ENCODE measurements at places on chromosomes 3 and 15. TPM values are rescaled to one million over a fixed set of nuclear protein-coding genes. Genes with fewer than 3 reads are reported as not detected.

GRCh38 chr3:46685446-46685845 is 8.0 kb downstream of the ALS2CL start:
- no peak for DNase-seq
- no peaks in the 10 kb centered on the region for H3K4me1 ChIP-seq
- no peak overlapping the region for H3K4me3 ChIP-seq
- H3K36me3 ChIP-seq: no peaks in the 10 kb centered on the region

DNA sequence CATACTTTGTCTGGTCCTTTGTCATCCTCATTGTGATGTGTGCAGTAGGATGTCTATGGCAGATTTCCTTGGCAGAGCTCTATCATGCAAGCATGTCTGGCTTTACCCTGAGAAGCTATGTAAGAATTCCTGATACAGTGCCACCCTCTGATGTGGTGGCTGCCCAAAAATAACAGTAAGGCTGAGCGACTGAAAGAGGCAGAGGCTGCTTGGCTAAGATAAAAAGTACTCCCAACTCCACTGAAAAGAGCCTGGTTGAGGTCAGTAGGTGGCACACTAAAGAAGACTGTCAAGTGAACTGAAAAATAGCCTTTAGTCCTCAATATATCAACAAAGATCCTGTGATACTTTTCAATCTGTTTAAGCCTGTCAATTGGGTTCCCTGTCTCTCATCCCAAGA is 31.7 kb downstream of the BTLA start:
- H3K27ac ChIP-seq: no peak overlapping the region
- no peaks in the 10 kb centered on the region for H3K36me3 ChIP-seq
- H3K27me3 ChIP-seq: no peaks in the 10 kb centered on the region
- no peak overlapping the region for H3K4me3 ChIP-seq

- no peak overlapping the region for H3K4me3 ChIP-seq
- H3K36me3 ChIP-seq: no peaks in the 10 kb centered on the region
- H3K27ac ChIP-seq: no peak overlapping the region
- H3K4me1 ChIP-seq: peaks cover 6% of the 10 kb centered on the region
- H3K27me3 ChIP-seq: no peaks in the 10 kb centered on the region
These were observed 22.9 kb upstream of the UTS2B start for GRCh38 chr3:191353022-191353777.

The SH2D7 gene
- polyA plus RNA-seq: not detected

- no peaks in the 10 kb centered on the region for H3K4me1 ChIP-seq
- no peaks in the 10 kb centered on the region for H3K27me3 ChIP-seq
- no peak overlapping the region for H3K27ac ChIP-seq
These were observed 3.3 kb upstream of the UBL7 start for GRCh38 chr15:74464216-74464615.

The LRRC31 gene
- polyA plus RNA-seq: not detected

- no peaks in the 10 kb centered on the region for H3K4me1 ChIP-seq
- DNase-seq: no peak
These were observed 87.8 kb downstream of the C3orf85 start for GRCh38 chr3:109224333-109224732.

Data from adrenal gland (tissue), 19 donors.